B cell (primary cell): ENCODE measurements at places on chromosomes 13 and 19. TPM values are rescaled to one million over a fixed set of nuclear protein-coding genes. Genes with fewer than 3 reads are reported as not detected.

DNA sequence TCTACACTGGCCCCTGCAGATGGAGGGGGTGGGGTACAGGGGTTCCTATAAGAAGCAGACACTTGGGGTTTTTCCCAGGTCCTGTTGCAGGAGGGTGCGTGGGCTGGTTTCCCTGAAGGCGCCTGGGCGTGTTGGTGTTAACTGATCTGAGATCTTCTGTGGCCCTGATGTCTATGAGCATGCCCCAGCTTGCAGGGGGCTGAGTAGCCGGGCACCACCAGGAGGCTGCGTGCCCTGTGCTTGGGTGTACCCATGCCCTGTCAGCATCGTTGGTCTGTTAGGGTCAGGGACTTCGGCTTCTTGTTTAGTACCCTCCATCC lies 45.3 kb downstream of the CAPN12 start:
- H3K36me3 ChIP-seq, result no peaks in the 10 kb centered on the region
- no peak overlapping the region for H3K27ac ChIP-seq
- no peak for DNase-seq
- H3K4me3 ChIP-seq, result no peak overlapping the region

- no peak overlapping the region for H3K4me3 ChIP-seq
- no peaks in the 10 kb centered on the region for H3K27me3 ChIP-seq
- DNase-seq, result no peak
- no peak overlapping the region for H3K27ac ChIP-seq
- peaks cover 12% of the 10 kb centered on the region for H3K4me1 ChIP-seq
- peaks cover 2% of the 10 kb centered on the region for H3K36me3 ChIP-seq
Measured at GRCh38 chr19:7928334-7928706, 2.4 kb upstream of the CTXN1 start.

- H3K36me3 ChIP-seq, result no peaks in the 10 kb centered on the region
- no peak for DNase-seq
- no peak overlapping the region for H3K27ac ChIP-seq
- H3K27me3 ChIP-seq, result no peaks in the 10 kb centered on the region
- no peak overlapping the region for H3K4me3 ChIP-seq
Measured at GRCh38 chr19:1435378-1435989, 2.7 kb upstream of the RPS15 start.

DNA sequence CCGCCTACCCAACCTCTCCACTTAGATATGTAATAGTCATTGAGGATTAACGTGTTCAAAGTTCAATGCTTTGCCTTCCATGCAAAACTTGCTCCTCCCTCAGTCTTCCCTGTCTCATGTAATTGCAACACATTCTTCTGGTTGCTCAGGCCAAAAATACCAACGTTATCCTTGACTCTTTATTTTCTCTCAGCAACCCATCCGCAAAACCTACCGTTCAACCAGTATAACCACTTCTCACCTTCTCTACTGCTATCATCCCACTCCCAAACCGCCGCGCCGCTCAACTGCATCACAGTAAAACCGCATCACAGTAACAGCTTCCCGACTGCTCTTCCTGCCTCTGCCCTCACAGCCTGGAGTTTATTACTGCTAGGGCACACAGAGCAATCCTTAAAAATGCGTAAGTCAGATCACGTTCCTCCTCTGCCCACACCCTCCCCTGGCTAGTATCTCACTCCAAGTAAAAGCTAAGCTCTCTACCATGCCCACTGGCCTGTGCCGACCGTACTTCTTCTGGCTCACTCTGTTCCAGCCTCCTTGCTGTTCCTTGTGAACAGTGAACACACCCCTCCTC lies 8.2 kb downstream of the MTIF3 start:
- H3K27me3 ChIP-seq, result no peaks in the 10 kb centered on the region
- peak overlapping the region; percentile 21 for H3K27ac ChIP-seq
- H3K4me3 ChIP-seq, result peak overlapping the region; percentile 20
- H3K4me1 ChIP-seq, result peaks cover 57% of the 10 kb centered on the region
- no peak for DNase-seq

- no peak overlapping the region for H3K27ac ChIP-seq
- H3K4me3 ChIP-seq, result no peak overlapping the region
- DNase-seq, result peak; percentile 71
- peaks cover 5% of the 10 kb centered on the region for H3K27me3 ChIP-seq
Measured at GRCh38 chr19:41792513-41793413, 3.6 kb upstream of the CEACAM3 start.

DNA sequence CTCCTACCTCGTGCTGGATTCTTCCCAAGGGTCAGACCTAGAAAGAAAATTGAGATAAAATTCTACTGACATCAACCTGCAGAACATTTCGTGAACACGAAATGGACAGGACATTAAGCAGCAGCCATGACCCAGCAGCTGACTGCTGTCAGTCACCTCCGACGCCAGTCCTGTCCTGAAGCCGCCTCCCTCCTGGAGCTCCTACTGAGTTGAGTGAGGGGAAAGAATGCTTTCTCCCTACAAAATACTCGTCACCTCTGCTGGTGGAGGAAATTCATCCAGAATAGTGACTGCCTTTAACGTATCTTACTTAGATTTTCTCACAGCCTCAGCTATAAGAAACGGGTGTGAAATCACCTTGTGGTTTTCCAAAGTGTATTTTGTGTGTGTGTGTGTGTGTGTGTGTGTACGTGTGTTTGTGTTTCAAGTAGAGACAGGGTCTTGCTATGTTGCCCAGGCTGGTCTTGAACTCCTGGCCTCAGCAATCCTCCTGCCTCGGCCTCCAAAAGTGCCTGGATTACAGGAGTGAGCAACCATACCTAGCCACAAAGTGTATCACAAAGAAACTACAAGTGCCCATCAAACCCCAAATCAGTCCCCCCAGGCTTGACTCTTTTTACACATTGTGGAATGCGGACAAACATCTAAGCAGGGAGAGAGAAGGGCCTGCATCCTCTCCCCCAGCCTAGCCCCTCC lies 2.3 kb upstream of the C13orf42 start:
- no peak for DNase-seq
- no peaks in the 10 kb centered on the region for H3K4me1 ChIP-seq
- no peaks in the 10 kb centered on the region for H3K27me3 ChIP-seq
- H3K27ac ChIP-seq, result no peak overlapping the region
- no peak overlapping the region for H3K4me3 ChIP-seq
- H3K36me3 ChIP-seq, result no peaks in the 10 kb centered on the region

- no peaks in the 10 kb centered on the region for H3K27me3 ChIP-seq
- peaks cover 45% of the 10 kb centered on the region for H3K36me3 ChIP-seq
- H3K4me1 ChIP-seq, result peaks cover 30% of the 10 kb centered on the region
- peak overlapping the region; percentile 73 for H3K27ac ChIP-seq
Measured at GRCh38 chr19:16216744-16217670, 19.3 kb downstream of the AP1M1 start.

- peaks cover 6% of the 10 kb centered on the region for H3K4me1 ChIP-seq
- DNase-seq, result no peak
- H3K27ac ChIP-seq, result no peak overlapping the region
- H3K4me3 ChIP-seq, result no peak overlapping the region
- H3K36me3 ChIP-seq, result no peaks in the 10 kb centered on the region
- H3K27me3 ChIP-seq, result no peaks in the 10 kb centered on the region
Measured at GRCh38 chr19:13241231-13242104, 91.3 kb downstream of the IER2 start.

DNA sequence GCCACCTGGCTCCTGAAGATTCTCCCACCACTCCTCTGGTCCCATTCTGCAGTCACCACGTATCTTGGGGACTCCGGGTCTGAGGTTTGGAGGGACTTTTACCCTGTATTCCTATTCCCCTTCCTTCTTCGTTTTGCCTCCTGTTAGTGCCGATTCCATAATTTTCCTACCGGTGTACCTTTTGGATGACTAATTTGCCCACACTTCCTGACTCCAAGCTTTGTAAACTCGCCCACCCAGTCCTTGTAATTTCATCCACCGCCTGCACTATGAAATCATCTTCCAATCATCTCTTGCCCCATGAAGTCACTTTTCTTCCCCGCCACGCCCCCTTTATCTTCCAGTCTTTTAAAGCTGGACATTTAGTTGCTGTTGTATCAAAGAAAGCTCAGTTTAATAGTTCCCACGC lies 572 bp downstream of the UCHL3 start:
- H3K27ac ChIP-seq, result peak overlapping the region; percentile 92
- H3K27me3 ChIP-seq, result no peaks in the 10 kb centered on the region

DNA sequence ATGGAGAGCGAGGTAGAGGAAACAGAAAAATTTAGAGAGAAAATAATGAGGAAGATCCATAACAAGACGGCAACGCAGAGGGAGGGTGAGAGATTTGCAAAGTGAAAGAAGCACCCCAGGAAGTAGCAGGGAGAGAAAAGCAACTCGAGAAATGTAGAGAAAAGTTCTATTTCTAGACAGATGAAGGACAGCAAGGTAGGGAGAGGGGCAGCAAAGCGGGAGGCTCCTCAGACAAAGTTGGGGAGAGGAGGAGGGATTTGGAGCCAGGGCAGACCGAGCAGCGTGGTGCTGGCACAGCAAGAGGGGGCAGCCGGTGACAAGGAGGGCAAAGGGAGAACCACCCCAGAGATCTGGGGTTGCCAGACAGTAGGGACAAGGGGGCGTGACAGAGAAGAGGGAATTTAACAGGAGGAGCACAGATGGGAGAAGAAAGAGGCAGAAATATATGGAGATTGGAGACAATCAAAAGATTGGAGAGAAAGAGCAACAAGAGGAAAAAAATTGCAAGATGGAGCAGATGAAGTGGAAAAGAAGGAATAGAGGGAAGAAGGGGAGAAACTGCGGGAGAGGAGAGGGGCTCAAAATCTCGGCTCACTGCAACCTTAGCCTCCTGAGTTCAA lies 989 bp downstream of the ZNF766 start:
- peak overlapping the region; percentile 97 for H3K27ac ChIP-seq
- peaks cover 21% of the 10 kb centered on the region for H3K4me1 ChIP-seq
- no peak for DNase-seq
- peak overlapping the region; percentile 84 for H3K4me3 ChIP-seq
- H3K36me3 ChIP-seq, result peaks cover 23% of the 10 kb centered on the region
- H3K27me3 ChIP-seq, result no peaks in the 10 kb centered on the region

DNA sequence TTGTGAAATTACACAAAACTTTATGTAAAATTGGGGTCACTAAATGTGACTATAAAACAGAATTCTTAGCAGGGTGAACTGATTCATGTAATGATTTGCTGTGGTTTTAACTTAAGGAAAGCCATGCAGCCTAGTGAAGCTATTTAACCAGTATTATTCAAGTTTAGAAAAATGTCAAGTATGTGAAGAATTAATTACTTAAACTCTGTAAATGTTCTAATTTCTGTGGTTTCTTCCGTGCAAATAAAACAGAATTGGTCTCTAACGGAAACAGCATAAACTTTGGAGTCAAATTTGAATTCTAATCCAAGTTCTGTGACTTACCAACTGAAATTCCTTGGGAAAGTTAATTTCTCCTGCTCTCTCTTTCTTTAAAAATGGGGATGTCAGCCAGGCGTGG lies 13.3 kb downstream of the CDC16 start:
- H3K36me3 ChIP-seq, result peaks cover 29% of the 10 kb centered on the region
- no peak overlapping the region for H3K4me3 ChIP-seq
- DNase-seq, result no peak
- H3K27ac ChIP-seq, result no peak overlapping the region
- H3K4me1 ChIP-seq, result no peaks in the 10 kb centered on the region

DNA sequence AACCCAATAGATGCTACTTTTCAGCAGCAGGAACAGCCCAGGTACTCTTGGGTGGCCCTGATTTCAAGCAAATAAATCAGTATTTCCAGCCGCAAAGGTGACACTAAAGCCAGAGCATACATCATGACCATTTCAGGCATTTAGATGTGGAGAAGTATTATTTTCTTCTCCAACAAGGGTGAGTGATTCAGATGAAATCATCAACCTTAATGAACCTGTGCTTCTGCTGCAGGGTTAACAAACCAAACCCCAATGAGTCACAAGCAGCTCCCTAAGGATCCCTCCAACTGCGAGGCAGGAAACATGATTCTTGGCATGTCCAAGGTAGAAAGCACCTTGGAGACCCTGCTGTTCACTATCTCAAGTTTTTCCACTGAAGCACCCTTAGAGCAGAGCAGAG lies 32.7 kb downstream of the MBNL2 start:
- H3K4me1 ChIP-seq, result peaks cover 13% of the 10 kb centered on the region
- H3K36me3 ChIP-seq, result no peaks in the 10 kb centered on the region
- no peak overlapping the region for H3K4me3 ChIP-seq
- H3K27me3 ChIP-seq, result no peaks in the 10 kb centered on the region

- peaks cover 2% of the 10 kb centered on the region for H3K27me3 ChIP-seq
- no peak for DNase-seq
- H3K27ac ChIP-seq, result no peak overlapping the region
- H3K36me3 ChIP-seq, result no peaks in the 10 kb centered on the region
Measured at GRCh38 chr13:27334774-27335435, 64.3 kb downstream of the RASL11A start.

- no peak overlapping the region for H3K27ac ChIP-seq
- H3K27me3 ChIP-seq, result no peaks in the 10 kb centered on the region
- DNase-seq, result no peak
- H3K36me3 ChIP-seq, result no peaks in the 10 kb centered on the region
- H3K4me1 ChIP-seq, result no peaks in the 10 kb centered on the region
- H3K4me3 ChIP-seq, result no peak overlapping the region
Measured at GRCh38 chr13:69485991-69486592, 621.5 kb upstream of the ATXN8OS start.

GRCh38 chr13:71935166-71935840 lies 68.3 kb upstream of the DACH1 start:
- H3K27ac ChIP-seq, result no peak overlapping the region
- H3K4me1 ChIP-seq, result no peaks in the 10 kb centered on the region
- no peak for DNase-seq
- no peaks in the 10 kb centered on the region for H3K36me3 ChIP-seq

DNA sequence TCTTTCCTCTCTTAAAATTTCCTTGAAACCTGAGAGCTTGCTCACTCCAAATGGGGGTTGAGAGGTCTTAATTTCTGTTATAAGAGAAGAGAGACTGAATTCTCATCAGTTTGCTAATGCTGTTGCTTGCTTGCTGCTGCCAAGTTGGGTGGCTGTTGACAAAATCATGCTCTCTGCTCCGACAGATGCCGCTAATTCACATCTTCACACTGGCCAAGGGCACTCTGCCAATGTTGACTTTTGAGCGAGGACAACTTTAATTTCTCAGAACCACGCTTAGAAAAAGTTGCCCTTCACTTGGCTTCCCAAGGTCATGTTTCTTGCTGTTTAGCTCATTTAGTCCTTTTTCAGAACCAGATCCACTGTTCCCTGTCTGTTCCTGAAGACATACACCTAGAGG lies 402.9 kb downstream of the HS6ST3 start:
- no peaks in the 10 kb centered on the region for H3K36me3 ChIP-seq
- H3K4me1 ChIP-seq, result no peaks in the 10 kb centered on the region
- no peak overlapping the region for H3K27ac ChIP-seq
- no peaks in the 10 kb centered on the region for H3K27me3 ChIP-seq

GRCh38 chr19:5719274-5719960 lies 529 bp downstream of the LONP1 start:
- H3K27ac ChIP-seq, result peak overlapping the region; percentile 87
- H3K27me3 ChIP-seq, result no peaks in the 10 kb centered on the region
- H3K4me3 ChIP-seq, result peak overlapping the region; percentile 72
- DNase-seq, result no peak

GRCh38 chr13:46721054-46721453 lies 75.9 kb downstream of the ESD start:
- H3K27ac ChIP-seq, result no peak overlapping the region
- no peaks in the 10 kb centered on the region for H3K4me1 ChIP-seq
- peak; percentile 55 for DNase-seq
- H3K4me3 ChIP-seq, result no peak overlapping the region
- peaks cover 12% of the 10 kb centered on the region for H3K36me3 ChIP-seq

- H3K4me1 ChIP-seq, result no peaks in the 10 kb centered on the region
- no peak for DNase-seq
- H3K4me3 ChIP-seq, result no peak overlapping the region
- H3K36me3 ChIP-seq, result peaks cover 17% of the 10 kb centered on the region
Measured at GRCh38 chr13:46350003-46350402, 37.0 kb downstream of the RUBCNL start.

The HS6ST3 gene
- total RNA-seq, result not detected in 2 replicates

The PNMA8B gene
- 0.32 TPM in 1 of 2 replicates, not detected in the other for total RNA-seq

The CFAP97D2 gene
- 0.22 TPM in 1 of 2 replicates, not detected in the other for total RNA-seq

The RRAS gene
- total RNA-seq, result 5.6 and 6.3 TPM in 2 replicates

The SYNGR4 gene
- not detected in 2 replicates for total RNA-seq

The IL11 gene
- not detected in 2 replicates for total RNA-seq

The NLRP11 gene
- total RNA-seq, result 0.12 TPM in 1 of 2 replicates, not detected in the other

The GRK1 gene
- 0.15 TPM in 1 of 2 replicates, not detected in the other for total RNA-seq

The KLK4 gene
- total RNA-seq, result 0.52 and 1.00 TPM in 2 replicates
